Natural killer cell treated with Interleukin-12 subunit alpha and Interleukin-12 subunit beta and Interleukin-15 and Interleukin-18, amount 100 ng/mL, for 72 hours (primary cell): ENCODE measurements at places on chromosomes 7 and 10.

GRCh38 chr7:138970952-138971351 is 10.2 kb downstream of the KIAA1549 start:
- no peak for DNase-seq

DNA sequence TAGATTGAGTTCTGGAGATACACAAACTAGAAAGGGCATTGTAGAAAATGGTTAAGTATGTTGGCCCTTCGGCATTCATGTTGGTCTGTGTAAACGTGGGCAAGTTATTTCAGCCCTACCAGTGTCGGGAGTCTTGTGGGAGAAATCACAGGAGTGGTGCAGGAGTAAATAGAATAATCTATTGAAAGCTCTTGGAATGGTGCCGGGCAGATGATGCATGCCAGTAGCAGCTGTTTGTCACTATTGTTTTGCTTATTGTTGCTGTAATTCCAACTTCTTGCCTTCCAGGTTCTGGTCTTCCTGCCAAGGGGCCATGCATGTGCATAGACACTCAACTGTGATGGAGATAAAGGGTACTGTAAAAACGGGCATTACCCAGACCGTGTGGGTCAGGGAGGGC is 259.4 kb downstream of the CAMK1D start:
- DNase-seq: no peak

DNA sequence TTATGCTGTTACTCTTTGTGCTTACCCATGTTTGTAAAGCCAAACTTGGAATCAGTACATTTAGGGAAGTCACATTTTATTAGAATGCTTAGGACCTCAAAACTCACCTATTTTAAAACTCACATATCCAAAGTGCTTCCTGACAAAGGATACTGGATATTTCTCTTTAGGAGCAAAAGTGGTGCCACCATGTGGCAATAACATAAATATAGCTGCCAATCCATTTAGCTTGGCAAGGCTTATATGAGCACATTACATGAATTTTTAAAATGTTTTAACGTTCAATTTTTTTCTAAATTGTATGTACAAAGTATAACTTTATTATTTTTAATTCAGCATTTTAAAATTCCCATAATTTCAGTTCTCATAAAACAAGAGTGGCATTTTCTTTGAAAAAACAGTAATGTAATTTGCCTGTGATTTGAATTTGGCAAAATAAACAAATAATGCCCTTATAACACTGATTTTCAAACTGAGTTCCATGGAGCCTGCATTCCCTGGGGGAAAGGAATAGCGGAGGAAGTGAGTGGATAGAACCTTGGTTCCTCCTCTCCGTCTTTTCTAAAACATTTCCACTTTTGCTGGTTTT is 75.4 kb downstream of the HDAC9 start:
- DNase-seq: no peak

GRCh38 chr10:52818019-52818418 is 45.4 kb upstream of the MBL2 start:
- no peak for DNase-seq

- no peak for DNase-seq
Observed at GRCh38 chr10:104351061-104351702, 2.5 kb upstream of the CFAP58 start.

DNA sequence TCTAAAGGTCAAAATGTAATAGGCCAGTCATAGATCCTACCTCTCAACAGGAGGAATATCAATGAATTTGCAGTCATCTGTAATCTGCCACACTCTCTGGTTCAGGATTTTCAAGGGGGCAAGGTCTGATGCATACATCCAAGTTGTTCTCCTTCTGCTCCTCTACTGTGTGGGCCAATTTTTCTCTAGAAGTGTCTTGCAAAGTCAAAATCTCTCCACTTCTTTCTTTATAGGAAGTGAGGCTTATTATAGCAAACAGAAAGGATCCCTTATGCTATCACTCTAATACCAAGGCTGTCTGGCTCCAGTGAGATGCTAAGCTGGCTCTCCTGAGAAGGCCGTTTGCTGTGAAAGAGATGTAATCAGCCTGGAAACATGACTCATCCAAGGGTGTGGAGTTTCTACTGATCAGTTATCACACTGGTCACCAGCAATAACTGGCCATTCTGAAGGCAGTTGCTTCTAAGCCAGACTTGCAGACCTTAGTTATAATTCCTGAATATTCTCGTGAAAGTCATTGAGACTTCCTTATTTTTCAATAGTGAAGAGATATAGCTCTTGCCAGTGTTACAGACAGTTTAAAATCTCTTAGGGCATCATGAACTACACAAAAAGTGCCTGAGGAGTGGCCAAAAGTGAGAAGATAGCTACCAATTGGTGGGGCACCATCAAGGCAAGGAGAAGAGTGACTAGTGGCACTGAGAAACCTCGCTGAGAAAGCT is 43.2 kb upstream of the LRGUK start:
- no peak for DNase-seq

DNA sequence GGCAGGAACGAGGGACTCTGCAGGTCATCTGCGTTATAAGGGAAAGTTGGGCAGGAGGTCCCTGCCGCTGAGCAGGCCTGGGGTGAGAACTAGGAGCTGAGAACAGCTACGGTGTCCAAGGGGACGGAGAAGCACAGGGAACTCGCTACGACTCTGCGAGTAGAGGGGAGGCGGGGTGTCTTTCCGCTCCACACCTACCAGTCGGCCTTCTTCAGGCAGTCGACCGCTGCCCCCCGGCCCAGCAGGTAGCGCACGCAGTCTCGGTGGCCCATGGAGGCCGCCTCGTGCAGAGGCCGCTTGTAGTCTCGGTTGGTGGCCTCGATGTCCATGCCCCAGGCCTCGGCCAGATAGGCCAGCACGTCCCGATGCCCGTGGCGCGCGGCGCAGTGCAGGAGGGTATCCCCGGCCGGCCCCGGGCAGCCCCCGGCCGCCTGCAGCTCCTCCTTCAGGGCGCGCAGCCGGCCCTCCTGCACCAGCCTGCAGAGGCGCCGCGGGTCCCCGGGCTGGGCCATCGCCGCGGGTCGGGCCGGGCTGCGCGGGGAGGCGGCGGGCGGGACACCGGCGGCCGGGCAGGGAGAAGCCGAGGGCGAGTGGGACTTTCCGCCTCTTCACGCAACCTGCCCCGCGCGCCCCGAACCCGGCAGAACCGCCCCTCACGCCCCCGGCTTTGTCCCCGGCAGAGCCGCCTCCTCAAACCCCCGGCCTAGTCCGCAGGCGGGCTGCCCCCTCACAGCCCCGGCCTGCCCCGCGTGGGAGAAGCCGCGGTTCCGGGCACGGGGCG is 660 bp downstream of the ANKRD16 start:
- peak; percentile 72 for DNase-seq

DNA sequence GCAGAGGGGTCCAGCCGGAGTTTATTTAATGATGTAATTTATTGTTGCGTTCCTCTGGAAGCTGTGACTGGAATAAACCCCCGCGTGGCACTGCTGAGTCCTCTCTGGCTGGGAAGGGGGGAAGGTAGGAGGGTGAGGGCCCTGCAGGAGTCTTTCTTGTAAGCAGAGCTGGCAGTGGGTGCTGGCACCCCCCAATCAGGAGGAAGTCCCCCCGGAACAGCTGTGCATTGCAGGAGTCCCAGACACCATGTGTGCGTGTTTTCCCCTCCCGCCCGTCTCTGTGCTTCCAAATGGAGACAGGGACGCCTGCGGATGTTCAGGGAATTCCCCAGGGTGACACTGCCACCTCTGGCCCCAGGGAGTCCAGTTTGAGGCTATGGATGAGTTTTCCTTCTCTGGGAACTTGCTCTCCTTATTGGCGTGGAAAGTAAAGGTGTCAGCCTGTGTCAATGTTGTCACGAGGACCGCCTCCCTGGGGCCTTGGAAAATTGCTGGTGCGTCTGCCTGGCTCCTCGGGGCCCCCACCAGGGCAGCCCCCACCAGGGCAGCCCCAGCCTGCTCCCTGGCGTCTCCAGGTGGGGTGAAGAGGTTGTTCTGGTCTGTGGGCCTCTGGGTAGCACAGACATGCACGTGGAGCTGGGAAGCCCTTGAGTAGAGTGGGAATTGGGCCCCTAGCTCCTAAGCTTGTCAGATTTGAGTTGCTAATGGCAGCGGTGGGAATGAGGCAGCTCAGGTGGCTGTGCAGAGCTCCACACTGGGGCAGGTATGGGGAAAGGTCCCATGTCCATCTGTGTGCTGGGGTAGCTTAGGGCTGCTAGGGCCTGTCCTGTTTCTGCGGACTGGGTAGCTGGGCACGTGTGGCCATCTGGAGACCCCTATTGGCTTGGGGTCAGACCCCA is 2.7 kb downstream of the FZD9 start:
- no peak for DNase-seq

DNA sequence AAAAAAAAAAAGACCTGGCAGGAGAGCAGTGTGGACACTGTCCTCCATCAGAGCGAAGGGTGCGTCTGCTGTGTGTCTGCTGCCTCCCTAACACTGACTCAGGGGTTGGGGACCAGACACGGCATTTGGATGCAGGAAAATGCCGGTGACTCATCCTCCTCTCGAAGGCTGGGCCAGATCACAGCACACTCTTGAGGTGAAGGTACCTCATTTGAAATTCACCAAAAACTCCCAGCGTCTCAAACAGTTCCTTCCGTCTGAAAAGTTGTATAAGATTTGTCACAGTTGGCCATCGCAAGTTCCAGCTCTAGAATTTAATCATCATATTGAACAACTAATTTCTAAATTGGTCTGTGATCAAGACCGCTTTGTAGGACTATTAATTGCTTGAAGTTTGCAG is 118.1 kb upstream of the LYZL2 start:
- no peak for DNase-seq

DNA sequence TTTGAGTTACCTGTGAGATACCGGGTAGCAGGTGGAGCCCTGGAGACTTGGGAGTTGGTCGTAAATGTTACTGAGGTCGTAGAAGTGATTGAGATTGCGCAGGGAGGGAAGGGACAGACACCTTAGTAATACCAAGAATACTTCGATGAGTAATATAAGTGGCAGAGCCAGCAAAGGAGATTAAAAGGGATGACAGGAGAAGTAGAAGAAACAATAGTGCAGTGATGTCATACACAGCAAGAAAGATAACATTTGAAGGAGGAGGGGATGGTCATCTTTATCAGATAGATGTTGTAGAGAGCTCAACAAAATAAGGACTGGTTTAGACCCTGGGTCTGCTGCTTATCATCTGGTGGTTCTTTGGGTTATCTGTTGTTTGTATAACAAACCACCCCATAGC is 5.0 kb downstream of the BCCIP start:
- no peak for DNase-seq

GRCh38 chr10:35707642-35708425 is 65.7 kb upstream of the FZD8 start:
- no peak for DNase-seq

GRCh38 chr10:94858005-94858404 is 80.5 kb upstream of the CYP2C9 start:
- no peak for DNase-seq

GRCh38 chr10:97718659-97719142 is 5.2 kb downstream of the MARVELD1 start:
- DNase-seq: no peak

DNA sequence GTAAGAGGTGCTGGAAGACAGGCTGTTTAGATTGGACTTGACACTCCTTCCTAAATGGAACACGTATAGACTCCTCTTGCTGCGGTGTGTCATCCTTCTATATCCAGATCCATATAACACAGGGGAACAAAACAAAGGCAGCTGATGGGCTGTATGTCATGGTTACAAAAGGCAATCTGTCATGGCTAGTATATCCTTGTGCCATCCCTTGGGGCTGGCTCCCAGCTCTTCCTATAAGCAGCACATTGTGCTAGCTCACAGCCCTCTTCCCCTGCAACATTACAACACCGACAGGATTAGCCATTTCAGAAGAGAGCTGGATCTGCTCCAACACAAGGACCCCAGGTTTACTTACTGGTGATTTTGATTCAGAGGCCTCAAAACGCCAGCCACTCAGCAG is 15.3 kb downstream of the LIPK start:
- DNase-seq: no peak

DNA sequence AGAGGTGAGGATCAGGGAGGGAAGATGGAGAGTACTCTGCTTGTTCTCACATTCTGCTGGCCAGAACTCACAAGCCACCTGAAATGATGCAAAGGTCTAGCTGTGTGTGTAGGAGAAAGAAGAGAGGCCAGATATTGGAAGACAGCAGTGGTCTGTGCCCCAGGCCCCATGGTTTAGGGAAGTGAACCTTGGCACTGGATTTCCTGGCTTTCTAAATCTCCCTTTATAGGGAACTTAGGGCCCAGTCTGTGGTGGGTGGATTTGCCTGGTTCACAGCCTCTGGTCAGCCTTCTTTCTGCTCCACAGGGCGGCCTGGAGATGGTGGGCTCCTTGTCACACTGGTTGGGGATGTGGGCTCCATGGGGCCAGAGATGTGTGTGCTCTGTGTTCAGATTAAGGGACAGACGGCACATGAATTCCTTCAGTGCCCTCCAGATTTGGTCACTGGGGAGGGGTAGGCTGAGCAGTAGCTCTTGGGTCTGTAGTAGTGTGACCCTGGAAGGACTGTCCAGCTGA is 9.5 kb upstream of the SH2D4B start:
- no peak for DNase-seq
